ENCODE measurements at places on chromosomes 7 and 10. TPM values are rescaled to one million over a fixed set of nuclear protein-coding genes. Genes with fewer than 3 reads are reported as not detected.

DNA sequence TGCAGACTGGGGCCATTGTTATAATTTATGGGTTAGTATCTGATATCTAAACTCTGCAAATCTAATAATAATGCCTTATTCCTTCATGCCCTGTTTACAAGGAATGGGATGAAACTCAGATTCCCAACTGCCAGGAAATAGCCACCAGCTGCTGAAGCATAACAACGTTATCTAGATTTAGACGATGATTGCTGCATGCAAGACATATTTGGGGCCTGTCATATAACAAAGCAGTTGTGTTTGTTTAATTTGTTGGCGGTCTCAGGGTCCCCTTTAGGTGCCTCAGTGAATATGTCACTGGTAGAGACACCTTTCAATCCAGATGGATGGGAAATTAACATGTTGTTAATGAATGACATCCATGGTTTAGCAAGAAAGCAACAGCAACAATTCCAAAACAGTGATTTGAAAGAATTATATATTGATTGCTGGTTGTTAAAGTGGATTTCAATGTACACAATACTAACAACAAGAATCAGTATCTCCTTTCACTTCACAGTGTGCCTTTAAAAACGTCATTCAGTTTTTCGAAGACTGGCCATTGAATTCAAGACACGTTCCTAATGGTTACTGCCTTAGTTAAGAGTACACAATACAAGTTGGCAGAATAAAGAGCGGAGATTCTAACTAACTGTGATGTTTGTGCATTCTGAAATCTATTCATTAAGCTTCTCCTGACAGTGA, 860.6 kb upstream of the CELF2 start:
- DNase-seq: no peak

GRCh38 chr10:15197276-15197675, 28.8 kb upstream of the NMT2 start:
- no peak for DNase-seq

DNA sequence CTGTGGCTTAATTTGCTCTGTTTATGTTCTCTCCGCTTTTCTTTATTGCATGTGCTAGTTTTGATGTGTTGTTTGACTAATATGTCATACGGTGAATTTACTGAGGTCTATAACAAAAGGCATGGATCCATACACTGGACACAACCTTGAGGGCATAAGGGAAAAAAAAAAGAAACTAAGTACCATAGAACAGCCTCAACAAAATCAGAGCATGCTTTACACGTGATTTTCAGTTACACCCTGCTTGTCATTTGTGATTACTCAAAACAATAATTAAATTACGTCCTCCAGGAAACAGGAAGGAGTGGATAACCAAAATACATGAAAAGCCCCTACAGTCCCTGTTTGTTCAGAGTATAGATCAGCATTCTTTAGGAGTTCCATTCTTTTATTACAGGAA, 150.5 kb downstream of the CRPPA start:
- no peak for DNase-seq

DNA sequence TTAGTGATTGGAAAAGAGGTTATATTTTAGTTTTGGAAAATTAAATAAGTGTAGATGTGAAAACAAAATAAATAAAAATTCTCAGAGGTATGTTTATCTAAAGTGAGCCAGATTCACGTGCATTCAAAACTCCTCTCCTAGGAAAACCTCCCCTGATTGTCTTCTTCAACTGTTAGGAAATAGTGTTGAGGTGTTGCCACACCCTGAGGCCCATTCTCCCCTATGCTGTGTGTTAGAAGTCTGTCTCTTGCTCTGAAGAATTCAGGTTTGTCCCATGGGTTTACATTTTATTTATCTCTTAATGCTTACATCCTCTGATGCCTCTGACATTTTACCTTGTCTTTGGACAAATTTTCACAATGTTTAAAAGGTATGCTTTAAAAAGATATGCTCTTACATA, 40.3 kb downstream of the PTPRE start:
- DNase-seq: no peak

DNA sequence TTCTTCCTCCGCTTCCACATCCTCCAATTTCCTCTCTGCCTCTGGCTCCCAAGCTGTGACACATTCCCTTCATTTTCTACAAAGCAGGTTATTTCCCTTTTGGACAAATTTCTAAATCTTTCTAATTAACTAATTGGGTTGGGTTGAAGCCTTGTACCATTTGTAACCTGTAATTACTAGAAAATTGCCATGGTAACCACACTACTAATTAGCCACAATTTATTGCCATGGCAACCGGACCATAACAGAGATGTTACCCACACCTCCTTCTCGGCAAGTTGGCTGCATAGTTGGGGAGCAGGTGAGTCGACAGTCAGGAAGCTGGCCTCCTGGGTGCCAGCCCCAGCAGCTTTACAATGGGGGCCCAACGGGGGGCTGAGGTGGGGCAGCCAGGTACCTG, 61.6 kb downstream of the GOLGA7B start:
- DNase-seq: no peak

DNA sequence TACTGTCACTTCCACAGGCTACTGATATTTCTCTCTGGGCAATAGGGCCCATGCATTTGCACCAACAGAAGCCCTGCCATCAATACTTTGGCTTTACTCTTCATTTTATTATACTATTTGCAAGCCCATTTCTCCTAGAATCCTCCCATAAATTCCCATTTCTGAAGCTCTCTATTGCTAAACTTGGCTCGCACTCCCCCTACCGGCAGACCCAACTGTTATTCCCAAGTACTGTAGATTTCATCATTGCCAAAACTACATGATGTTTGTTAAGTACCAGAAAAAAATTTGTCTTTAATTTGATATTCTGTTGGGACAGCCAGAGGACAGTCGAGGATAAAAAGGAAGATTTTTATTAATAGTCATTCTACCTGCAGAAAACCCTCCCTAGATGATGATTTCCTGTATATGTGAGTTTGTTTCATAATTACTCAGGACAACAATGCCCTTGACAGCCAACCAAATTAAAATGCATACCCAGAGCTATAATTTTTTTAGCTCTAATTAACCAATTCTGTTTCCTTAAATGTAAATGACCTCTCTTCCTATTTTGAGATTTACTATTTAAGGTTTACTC, 298.6 kb downstream of the REEP3 start:
- no peak for DNase-seq

GRCh38 chr10:52637592-52637991, 135.0 kb downstream of the MBL2 start:
- no peak for DNase-seq

DNA sequence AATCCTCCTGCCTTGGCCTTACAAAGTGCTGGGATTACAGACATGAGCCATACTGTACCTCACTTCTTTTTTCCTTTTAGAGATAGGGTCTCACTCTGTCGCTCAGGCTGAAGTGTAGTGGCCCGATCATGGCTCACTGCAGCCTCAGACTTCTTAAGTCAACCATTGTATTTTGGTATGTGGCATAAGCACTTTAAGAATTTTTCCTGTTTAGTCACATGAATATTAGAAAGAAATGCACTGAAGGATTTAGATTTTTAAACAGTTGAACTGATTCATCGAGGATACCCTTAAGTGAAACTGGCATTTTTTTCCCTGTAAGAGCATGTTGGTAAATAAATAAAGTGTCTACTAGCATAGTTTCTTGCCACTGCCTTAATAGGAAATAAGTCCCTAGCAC, 319.3 kb upstream of the CACNA2D1 start:
- no peak for DNase-seq

- no peak for DNase-seq
Observed at GRCh38 chr10:129853562-129853903, 110.5 kb downstream of the EBF3 start.

GRCh38 chr7:157675427-157675927, 338.7 kb downstream of the DNAJB6 start:
- DNase-seq: no peak

- no peak for DNase-seq
Observed at GRCh38 chr7:94115316-94115715, 111.2 kb upstream of the BET1 start.

DNA sequence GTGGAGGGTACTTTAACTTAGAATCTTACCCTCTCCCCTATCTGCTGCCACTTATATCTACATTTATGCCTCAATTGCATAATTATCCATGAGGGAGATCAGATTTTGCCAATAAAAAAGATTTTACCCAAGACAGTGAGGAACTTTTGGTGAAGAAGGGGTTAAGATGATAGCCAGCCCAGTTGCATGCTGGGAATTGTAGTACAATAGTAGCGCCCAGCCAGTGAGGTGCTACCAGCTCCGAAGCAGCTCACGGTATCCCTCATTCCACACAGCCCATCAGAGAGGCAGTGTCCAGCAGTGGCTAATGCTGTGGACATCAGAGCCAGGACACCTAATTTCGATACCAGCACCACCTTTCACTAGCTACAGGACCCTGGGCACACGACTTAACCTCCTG, 5.9 kb upstream of the LGI1 start:
- no peak for DNase-seq

Gene ITPRID1
- not detected for total RNA-seq

Measured in activated B cell treated with CpG ODN at 0.5 μM for 24 hours (primary cell).